ENCODE measurements at places on chromosomes 4 and X. TPM values are rescaled to one million over a fixed set of nuclear protein-coding genes. Genes with fewer than 3 reads are reported as not detected.

The DCAF12L2 gene
- total RNA-seq = not detected

The POU4F2 gene
- not detected for total RNA-seq

- H3K4me1 ChIP-seq = peaks cover 28% of the 10 kb centered on the region
- DNase-seq = no peak
- peaks cover 54% of the 10 kb centered on the region for H3K36me3 ChIP-seq
- H3K27ac ChIP-seq = peak overlapping the region; percentile 36
Measured at GRCh38 chr4:184410748-184411147, 63.6 kb downstream of the IRF2 start.

The IL3RA gene
- 3.3 TPM for total RNA-seq

The DCAF4L1 gene
- 0.32 TPM for total RNA-seq

The EREG gene
- 23.3 TPM for total RNA-seq

GRCh38 chrX:22950269-22951266, 49.2 kb upstream of the DDX53 start:
- H3K4me1 ChIP-seq = no peaks in the 10 kb centered on the region
- no peak for DNase-seq
- no peak overlapping the region for H3K4me3 ChIP-seq
- no peak overlapping the region for H3K27ac ChIP-seq
- H3K36me3 ChIP-seq = no peaks in the 10 kb centered on the region

DNA sequence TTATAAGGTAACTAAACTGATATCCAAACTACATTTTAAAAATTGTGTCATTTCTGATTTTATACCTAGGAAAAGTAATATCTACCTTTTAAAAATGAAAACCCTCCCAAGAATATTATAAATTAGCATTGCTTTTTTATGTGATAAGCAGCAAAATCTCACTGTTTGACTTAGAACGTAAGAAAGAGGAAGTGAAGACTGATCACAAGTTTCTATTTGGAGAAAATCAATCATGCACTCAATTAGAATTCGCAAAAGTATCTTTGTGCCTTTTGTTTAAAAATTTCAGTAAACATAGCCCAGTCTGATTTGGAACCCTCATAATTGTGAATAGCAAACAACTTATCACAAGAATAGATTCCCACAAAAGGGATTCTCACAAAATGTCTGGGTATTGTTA, 142.7 kb downstream of the TENM3 start:
- H3K4me3 ChIP-seq = no peak overlapping the region
- no peaks in the 10 kb centered on the region for H3K36me3 ChIP-seq
- H3K27ac ChIP-seq = no peak overlapping the region
- H3K27me3 ChIP-seq = no peaks in the 10 kb centered on the region
- H3K4me1 ChIP-seq = no peaks in the 10 kb centered on the region

- no peak overlapping the region for H3K4me3 ChIP-seq
- no peaks in the 10 kb centered on the region for H3K36me3 ChIP-seq
- no peak for DNase-seq
Measured at GRCh38 chrX:44871114-44871645, 1.8 kb upstream of the KDM6A start.
